HTR-8/SVneo (cell line): ENCODE measurements at places on chromosomes 7 and 10.
A peak's percentile ranks its signal among the peaks of the same experiment; 100 is the strongest.

- no peak for DNase-seq
These were observed 165.5 kb downstream of the MDFIC start for GRCh38 chr7:115087437-115087836.

GRCh38 chr7:100053215-100053614 lies 3.6 kb downstream of the ZSCAN21 start:
- DNase-seq = peak; percentile 33

GRCh38 chr7:30446266-30446665 lies 32.3 kb downstream of the NOD1 start:
- no peak for DNase-seq

- no peak for DNase-seq
These were observed 91.8 kb downstream of the SH3PXD2A start for GRCh38 chr10:103763374-103764202.

DNA sequence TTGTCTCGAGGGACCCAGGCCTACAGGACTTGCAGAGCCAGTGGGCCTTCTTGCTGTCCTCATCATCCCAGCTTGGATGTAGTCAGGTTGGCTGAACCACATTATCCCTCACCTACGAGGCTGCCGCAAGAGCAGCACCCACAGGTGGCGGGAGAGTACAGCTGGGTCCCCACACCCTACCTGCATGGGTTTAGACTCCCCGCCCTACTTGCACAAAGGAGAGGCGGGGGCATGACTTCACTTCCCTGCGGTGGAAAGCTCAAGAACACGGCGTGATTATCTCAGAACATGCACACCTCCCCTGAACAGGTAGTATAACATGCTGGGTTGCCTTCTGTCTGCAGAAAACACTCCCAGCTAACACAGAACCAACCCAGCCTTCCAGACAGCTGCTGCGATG lies 57.5 kb downstream of the CTBP2 start:
- no peak for DNase-seq

GRCh38 chr10:63711867-63712716 lies 190.9 kb downstream of the REEP3 start:
- peak; percentile 63 for DNase-seq

- no peak for DNase-seq
These were observed 63.8 kb upstream of the CFAP46 start for GRCh38 chr10:133006202-133006601.

DNA sequence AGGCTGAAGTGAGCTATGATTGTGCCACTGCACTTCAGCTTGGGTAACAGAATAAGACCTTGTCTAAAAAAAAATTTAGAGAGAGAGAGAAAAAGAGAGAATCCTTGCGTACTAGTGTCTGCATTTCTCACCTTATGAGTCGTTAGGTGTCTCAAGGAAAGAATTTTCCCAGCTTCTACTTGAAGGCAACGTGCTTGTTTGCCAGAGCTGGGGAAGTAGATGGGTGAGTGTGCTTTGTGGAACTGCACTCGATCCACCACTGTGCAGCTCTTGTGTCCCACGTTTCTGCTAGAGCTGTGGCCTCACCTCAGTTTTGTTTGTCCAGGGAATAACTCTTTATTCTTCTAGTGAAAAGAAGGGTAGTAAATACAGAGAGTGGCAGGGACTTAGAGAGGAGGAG lies 38.9 kb downstream of the HDAC9 start:
- no peak for DNase-seq

GRCh38 chr10:74322141-74322540 lies 171.1 kb downstream of the ADK start:
- DNase-seq = no peak

DNA sequence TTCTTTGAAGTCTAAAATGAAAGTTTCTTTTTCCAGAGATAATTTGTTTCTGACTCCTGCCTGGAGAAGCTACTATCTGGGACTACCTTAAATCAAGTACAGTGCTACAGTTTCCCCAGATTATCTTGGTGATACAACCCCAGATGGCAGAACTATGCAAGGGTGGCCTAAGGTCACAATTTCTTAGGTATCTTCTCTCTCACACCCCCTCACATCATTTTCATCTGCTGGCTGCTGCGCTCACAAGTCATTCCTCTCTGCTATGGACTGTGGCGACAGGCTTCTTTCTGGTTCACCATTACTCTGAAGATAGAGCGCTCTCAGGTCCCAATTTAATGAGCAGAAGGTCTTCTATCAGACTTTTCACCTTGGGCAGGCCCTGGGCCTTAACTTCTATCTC lies 9.1 kb upstream of the PRPS1L1 start:
- no peak for DNase-seq

- no peak for DNase-seq
These were observed 21.9 kb upstream of the SFTPA1 start for GRCh38 chr10:79588800-79589199.

GRCh38 chr10:70561070-70561469 lies 41.5 kb downstream of the PRF1 start:
- DNase-seq = no peak

DNA sequence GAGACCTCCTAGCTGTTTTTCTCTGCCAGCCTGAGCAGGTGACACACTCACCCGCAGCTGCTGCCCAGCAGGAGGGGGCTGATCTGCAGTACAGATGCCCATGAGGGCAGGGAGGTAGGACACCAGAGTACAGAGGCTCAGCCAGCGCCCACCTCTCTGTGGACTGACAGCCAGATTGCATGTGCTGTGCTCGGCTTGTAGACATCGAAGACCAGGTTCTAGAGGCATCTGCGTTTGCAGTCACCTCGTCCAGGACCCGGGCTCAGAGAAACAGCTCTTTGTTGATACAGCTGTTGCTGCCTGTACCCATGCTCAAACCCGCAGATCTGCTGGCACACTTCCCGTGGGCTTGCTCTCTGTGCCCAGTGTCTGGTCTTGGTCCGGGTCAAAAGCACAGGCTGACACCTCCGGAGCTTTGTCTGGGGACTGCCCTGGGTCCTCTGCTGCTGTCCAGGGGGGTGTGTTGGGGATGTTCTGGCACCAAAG lies 224.7 kb downstream of the GLRX3 start:
- DNase-seq = no peak

GRCh38 chr10:110419265-110419664 lies 78.4 kb upstream of the DUSP5 start:
- no peak for DNase-seq

GRCh38 chr7:43767311-43767710 lies 8.8 kb downstream of the BLVRA start:
- no peak for DNase-seq

DNA sequence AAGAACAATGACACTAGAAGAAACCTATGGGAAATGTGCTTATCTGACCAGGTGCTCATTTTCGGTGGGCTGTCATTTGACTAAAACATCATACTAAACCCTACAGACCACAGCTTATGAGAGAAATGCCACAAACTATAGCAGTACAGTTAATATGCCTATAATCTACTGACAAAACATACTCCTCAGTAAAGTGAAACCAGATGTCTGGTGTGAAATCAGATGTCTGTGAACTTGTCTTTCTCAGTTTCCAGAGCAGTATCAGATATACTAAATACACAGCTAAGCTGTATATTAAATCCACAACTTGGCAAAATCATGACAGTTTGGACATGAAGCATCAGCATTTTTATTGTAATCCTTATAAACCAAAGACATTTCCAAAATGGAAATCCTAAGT lies 3.3 kb downstream of the IMMP2L start:
- no peak for DNase-seq

- no peak for DNase-seq
These were observed 36.1 kb upstream of the ZNF138 start for GRCh38 chr7:64758151-64758550.

DNA sequence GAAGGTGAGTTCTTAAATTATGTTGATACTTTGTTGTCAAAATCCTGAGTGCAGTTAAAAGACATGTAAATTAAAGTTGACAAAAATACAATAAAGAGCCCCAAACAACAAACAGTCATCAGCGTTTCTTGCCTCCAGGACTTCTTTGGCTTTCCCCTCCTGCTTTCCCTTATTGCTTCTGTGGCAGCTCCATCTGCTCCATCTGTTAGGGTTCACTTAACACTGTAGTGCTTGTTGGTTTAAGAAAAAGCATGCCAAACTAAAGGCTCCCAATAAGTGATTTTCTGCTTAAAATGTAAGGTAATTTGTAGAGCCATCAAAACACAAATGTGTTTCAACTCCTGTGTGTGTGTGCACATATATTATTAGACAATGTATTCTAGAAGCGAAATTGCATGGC lies 254.3 kb upstream of the GNAI1 start:
- no peak for DNase-seq

DNA sequence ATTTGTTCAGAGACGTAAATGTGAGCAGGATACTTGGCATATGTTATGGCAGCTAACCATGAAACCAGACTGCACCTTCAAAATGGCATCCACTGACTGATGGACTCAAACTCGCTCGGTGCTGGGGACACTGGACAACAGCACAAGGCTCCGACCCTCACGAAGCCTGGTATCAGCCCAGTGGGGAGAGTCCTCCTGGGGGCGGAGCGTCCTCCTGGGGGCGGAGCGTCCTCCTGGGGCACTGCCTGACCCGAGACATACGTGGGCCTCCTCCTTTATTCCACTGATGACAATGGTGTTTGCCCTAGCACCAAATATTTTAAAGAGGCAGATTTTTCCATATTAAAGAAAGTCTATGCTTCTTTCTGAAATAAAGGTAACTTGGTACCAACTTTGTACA lies 39.5 kb downstream of the ESYT2 start:
- DNase-seq = no peak

DNA sequence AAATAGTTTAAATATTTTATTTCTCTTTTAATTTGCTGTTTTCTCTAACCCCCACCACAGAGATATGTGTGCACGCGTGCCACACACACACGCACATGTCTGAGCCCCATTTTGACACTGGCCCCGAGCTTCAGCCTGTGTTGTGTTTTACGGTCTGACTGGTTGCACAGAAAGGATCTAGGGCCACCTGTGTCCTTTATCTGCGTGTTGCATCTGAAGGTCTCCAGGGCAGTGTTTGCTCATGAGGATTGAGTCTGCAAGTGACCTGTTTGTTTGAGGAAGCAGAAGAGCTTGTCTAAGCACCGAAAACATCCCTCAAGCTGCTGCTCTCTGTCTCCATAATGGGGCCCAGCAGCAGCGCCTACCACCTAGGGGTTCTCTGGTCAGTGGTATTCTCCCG lies 266.4 kb upstream of the LYZL1 start:
- no peak for DNase-seq

GRCh38 chr10:70970830-70971229 lies 82.5 kb upstream of the PCBD1 start:
- DNase-seq = no peak

GRCh38 chr10:86547296-86547695 lies 25.7 kb upstream of the WAPL start:
- DNase-seq = no peak

GRCh38 chr10:74937266-74937856 lies 111.0 kb downstream of the KAT6B start:
- no peak for DNase-seq

GRCh38 chr7:15168489-15168888 lies 265.9 kb upstream of the DGKB start:
- no peak for DNase-seq

DNA sequence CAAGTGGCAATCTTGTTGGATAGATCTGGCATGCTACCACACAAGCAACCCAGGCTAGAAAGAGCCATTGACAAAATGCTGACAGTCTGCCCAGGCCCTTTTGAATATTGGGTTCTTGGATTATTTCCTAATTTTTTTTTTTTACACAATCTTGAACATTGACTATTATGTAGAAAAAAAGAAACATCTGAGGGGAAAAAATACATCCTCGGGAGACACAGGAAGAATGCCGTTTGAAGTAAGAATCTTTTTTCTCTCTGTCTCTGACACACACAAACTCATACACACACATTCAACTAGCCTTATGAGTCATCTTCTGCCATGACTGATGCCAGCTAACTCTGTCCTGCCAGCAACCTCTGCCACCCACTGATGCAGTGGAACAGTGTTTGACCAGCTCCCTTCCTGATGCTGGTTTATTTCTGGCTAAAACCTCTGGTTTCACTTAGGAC lies 47.2 kb downstream of the SORBS1 start:
- peak; percentile 27 for DNase-seq

DNA sequence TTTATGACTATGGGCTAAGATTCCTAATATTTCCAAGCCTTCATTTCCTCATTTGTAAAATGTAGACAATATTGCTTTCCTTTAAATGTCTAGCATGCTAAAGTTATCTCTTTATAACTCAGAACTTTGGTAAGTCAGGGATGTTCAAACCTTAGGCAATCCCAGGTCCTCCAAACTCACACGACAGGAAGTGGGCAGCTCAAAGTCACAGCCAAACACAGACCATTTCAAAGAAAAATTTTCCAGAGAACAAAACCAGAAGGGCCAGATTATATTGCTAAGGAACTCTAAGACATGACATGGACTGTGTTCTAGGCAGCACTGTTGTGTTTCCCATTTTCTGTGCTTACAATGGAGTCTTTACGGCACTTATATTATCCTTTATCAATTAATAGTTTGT lies 87.8 kb upstream of the DYNC1I1 start:
- DNase-seq = no peak

- no peak for DNase-seq
These were observed 15.2 kb downstream of the PALD1 start for GRCh38 chr10:70493660-70494234.

GRCh38 chr7:12369756-12370155 lies 33.9 kb downstream of the VWDE start:
- no peak for DNase-seq

DNA sequence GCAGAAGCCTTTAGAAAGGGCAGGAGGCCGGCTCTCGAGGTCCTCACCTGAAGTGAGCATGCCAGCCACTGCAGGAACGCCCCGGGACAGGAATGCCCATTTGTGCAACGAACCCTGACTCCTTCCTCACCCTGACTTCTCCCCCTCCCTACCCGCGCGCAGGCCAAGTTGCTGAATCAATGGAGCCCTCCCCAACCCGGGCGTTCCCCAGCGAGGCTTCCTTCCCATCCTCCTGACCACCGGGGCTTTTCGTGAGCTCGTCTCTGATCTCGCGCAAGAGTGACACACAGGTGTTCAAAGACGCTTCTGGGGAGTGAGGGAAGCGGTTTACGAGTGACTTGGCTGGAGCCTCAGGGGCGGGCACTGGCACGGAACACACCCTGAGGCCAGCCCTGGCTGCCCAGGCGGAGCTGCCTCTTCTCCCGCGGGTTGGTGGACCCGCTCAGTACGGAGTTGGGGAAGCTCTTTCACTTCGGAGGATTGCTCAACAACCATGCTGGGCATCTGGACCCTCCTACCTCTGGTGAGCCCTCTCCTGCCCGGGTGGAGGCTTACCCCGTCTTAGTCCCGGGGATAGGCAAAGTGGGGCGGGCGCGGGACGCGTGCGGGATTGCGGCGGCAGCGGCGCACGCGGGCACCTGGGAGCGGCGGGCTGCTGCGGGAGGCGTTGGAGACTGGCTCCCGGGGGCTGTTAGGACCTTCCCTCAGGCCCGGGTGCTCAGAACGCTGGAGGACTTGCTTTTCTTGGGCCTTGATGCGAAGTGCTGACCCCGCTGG lies at the start of gene FAS:
FAS (plus strand) TSS at position 415 of the 777 bp plus-strand sequence; CDS start at position 494, 79 bp downstream.
- peak; percentile 56 for DNase-seq

GRCh38 chr10:44322137-44322536 lies 62.8 kb downstream of the CXCL12 start:
- DNase-seq = no peak

- DNase-seq = no peak
These were observed 857.3 kb upstream of the KCND2 start for GRCh38 chr7:119415682-119416081.

GRCh38 chr10:51759896-51760534 lies 60.6 kb upstream of the CSTF2T start:
- no peak for DNase-seq
